Heart right ventricle (tissue), 16 donors: ENCODE measurements at places on chromosomes 1 and 21. TPM values are rescaled to one million over a fixed set of nuclear protein-coding genes. Genes with fewer than 3 reads are reported as not detected.

SPATA46 gene
- not detected for total RNA-seq

KRTAP7-1 gene
- total RNA-seq: not detected

OXCT2 gene
- 0.85 TPM for total RNA-seq

OR2M3 gene
- not detected for total RNA-seq

TMPRSS3 gene
- total RNA-seq: not detected
